ENCODE measurements at places on chromosomes 6 and 20.

GRCh38 chr6:44057238-44057930, 69.9 kb downstream of the MRPL14 start:
- DNase-seq: no peak

DNA sequence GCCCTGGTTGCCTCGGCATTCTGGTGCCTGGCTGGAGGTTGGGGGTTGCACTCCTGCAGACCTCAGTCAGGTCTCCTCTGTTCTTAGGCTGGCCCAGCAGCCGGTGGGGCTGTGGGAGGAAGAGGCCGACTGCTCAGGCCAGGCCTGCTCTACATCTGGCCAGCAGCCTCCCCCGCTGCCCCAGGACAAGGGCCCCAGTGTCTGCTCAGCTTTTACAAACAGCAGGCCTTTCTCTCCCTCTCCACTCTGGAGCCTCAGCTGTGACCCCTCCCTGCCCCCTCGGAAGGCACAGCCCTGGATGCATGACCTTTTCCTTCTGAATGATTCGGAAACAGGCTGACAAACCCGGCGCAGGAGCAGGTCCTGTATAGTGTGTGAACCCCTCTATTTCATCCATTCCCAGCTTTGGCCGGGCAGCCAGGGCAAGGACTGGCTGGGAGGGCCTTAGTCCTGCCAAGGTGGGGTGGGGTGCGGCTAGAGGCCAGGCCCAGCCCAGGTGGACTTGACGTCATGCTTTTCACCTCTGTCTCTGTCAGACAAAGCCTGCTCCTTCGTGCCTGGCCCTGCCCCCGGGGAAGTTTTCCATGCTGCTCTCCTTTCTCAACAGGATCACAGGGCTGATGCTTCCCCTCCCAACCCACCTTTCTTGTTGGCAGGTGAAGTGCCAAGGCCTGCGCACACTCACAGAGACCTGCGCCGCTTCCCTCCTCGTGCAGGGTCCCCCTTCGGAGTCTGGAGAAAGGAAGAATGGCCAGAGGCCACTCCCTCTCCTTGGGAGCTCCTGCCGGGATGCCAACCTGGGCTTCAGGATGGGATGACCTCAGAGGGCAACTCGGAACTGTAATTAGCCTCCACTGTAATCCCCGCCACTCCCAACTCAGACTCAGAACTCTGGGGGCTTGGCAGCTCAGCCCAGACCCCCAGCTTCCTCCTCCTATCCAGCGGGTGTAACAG, 10.1 kb upstream of the ITPR3 start:
- DNase-seq: peak; percentile 96

DNA sequence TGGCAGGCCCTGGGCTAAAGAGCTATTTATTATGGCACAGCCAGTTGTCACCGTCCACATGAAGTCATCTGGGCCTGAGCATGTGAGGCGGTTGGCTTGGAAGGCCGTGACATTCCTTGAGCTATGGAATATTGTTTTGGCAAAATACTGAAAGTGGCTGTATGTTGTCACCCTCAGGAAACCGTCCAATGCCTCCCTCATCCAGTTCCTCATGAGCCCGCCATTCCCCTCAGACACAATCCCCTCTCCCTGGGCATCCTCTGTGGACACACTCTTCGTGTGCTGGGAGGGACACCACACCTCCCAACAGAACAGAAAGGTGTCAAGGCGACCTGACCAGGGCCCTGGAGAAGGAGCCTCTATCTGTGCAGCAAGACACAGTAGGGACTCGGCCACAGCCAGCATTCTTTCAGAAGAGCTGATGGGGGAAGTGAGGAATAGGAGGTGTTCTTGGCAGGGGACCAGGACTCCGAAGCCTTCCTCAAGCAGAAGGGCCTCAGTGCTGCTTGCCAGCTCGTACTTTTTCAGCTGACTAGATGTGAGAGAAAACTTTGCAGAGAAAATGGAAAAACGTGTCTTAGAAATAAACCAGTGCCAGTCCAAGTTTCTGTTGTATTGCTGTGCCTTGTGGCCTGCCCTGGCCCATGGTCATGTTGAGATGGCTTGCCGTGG, 120.5 kb downstream of the SOD2 start:
- DNase-seq: no peak

- no peak for DNase-seq
Measured at GRCh38 chr6:33347816-33348215, 30.3 kb upstream of the ZBTB22 start.

DNA sequence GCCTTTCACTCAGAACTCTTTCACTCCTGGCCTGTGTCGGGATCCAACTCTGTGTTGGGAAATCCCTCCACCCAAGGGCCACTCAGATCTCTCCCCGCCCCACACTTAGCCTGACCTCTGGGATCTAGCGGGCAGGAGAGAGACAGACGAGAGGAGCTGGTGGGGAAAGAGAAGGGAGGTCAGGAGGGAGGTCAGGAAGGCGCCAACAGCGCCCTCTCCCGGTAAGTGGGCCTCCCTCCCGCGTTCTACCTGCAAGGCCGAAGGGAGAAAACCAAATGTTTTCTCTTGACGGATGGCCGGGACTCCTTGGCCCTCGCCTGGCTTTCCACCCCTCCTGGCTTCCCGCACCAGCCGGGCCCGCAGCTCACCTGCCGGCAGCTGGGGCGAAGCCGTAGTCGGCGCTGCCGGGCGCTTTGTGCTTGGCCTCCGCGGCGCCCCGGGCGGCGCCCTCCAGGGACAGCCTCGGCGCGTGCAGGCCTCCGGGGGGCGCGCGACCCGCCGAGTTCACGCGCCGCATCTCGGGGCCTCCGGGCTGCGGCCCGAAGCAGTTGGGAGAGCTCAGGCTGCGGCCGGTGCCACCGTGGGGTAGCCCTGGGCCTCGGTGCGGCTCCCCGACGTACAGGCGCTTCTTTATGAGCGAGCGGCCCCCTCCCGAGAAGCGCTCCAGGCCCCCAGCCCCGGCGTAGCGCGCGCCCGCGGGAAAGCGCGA, 38.2 kb downstream of the C6orf132 start:
- DNase-seq: no peak

DNA sequence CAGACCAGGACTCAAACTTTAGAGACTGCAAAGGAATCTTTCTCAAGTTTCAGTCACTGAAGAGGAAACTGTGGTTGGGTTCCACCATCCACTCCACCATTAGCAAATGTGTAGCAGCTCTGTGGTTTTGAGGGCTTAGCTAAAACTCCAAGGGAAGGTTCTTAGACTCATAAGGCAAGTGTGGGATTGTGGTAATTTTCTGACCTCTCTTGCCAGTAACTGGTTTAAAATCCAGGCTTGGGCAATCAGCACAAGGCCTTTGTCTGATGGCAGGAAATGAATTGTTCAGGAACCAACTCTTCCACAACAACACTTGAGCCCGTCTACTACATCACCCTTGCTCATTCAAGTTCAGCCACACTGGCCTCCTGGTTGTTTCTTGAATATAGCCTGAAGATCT, 68.6 kb upstream of the FBXL4 start:
- DNase-seq: no peak

- DNase-seq: no peak
Measured at GRCh38 chr6:10221178-10221577, 193.7 kb downstream of the TFAP2A start.

DNA sequence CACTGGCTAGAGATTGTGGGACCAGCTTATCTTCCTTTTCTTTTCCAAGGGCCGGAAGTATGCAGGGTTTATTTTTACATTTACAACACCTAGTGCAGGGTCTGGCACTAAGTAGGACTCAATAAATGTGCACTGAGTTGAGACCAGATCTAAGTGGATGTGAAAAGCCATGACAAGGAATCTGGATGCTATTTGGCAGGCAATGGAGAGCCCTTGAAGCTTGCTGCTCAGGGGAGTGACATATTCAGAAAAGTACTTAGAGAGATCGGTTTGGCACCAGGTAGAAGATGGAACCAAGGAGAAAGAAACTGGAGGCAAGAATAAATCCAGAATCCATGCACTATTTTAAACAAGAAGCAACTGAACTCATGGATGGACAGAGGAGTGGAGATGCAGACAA, 815.8 kb downstream of the MAFB start:
- no peak for DNase-seq

DNA sequence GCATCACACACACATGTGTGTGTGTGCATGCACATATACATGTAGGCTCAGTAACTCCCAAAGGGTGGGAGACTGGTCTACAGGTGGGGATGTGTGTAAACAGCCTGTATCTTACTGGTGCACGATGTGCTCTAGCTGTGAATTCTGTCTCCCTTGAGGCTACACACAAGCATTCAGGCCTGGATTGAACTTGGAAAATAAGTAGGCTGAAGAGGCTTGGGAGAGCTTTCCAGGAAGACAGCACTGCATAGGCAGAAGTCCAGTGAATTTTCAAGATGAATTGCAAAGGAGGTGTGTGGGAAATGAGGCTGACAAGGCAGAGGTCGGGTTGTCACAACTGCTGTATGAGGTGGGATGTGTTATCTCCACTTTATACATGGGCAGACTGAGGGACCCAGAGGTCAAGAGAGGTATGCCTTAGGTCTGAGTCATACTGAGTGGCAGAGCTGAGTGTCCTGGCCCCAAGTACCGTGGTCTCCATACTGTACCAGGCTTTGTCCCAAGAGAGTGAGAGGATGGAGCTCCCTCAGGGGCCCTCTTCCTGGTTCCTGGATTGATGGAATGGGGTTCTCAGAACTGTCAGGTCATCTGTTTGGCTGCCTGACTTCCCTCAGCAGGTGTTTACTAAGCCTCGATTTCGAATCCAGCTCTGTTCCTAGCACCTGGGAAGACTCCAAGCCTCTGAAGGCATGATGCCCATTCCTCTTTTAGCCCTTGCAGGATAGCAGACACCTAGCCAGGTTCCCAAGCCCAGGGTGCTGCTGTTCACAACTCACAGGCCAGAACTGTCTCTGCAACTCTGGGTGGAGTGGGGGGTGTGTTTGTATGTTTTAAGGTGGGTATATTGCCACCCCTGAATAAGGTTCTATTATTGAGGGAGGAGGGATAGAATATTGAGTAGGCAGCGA, 14.4 kb downstream of the SNPH start:
- no peak for DNase-seq

DNA sequence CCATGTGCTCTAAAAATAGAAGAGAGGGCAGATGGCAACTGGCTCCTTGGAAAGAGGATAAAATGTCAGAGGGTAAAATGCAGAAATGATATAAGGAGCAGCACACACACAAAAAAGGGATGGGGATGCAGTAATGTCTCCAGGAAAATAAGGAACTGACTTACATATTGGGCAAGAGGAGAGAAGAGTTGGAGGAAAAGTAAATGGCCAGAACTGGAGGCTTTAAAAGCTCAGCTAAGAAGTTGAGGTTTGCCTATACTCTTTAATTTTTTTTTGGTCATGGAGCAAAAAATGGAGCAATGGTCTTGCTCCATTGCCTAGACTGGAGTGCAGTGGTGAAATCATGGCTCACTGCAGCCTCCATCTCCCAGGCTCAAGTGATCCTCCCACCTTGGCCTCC, 93.7 kb downstream of the SULF2 start:
- no peak for DNase-seq

DNA sequence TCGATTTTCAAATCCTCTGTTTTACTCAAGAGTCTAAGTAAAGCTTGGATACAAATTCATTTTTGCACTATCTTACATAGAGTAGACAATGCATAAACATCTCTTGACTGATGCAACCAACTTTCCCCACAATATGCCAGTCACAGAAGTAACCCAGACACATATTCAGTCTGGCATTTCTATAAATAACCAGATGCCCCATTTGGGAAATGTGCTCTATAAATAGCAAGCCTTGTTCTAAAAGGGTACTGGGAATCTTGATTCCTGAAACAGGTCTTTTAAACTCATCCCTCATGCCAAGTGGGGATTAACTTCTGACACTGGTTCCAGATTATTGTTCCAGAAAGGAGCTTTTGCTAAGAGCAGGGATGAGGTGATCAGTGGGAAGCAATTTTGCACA, 411.7 kb downstream of the EPM2A start:
- DNase-seq: no peak

- DNase-seq: no peak
Measured at GRCh38 chr20:15643713-15644112, 929.5 kb downstream of the KIF16B start.

- no peak for DNase-seq
Measured at GRCh38 chr6:151992091-151992490, 184.6 kb downstream of the ESR1 start.

GRCh38 chr6:27297857-27298730, 14.0 kb downstream of the POM121L2 start:
- DNase-seq: no peak

DNA sequence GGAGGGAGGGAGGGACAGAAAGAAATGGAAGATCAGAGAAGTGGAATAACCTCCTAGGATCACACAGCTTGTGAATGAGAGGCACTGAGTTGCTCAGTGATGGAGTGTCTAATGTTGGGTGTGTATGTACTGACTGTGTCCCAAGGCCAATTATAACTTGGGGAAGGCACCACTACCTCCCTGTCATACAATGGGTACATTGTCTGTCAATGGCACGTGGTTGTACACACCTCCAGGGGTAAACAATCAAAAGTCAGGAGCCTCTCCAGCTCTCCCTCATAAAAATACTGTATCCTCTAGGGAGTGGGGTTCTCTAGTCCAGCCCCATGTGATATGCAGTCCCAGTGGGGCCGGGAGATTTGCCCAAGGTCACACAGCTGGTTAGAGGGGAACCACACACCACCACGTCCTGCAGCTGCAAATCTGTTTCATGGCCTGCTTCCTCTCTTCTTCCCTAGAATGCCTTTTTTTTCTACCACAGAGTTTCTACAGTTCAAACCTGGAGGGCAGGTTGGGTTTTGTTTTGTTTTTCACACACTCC, 112.5 kb downstream of the SNX5 start:
- DNase-seq: no peak

DNA sequence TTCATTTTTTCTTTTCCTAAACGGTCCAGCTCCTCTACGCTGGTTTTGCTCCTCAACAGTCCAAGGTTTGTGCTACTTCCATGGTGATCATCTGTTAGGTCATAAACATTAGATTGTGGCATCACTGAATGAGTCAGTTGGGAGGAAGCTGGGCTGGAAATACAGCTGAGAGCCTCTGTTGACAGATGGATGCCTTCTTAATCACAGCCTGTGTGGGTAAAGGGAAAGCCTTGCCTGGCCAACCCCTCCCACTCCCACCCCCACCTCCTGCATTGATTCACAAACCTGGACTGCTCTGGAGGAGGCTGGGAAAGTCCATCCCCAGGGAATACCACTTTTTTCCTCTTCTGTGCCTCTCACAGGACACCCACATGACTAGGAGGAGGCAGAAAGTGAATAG, 180.6 kb upstream of the CCN2 start:
- DNase-seq: no peak

- DNase-seq: no peak
Measured at GRCh38 chr6:15290067-15290680, 44.3 kb downstream of the JARID2 start.

DNA sequence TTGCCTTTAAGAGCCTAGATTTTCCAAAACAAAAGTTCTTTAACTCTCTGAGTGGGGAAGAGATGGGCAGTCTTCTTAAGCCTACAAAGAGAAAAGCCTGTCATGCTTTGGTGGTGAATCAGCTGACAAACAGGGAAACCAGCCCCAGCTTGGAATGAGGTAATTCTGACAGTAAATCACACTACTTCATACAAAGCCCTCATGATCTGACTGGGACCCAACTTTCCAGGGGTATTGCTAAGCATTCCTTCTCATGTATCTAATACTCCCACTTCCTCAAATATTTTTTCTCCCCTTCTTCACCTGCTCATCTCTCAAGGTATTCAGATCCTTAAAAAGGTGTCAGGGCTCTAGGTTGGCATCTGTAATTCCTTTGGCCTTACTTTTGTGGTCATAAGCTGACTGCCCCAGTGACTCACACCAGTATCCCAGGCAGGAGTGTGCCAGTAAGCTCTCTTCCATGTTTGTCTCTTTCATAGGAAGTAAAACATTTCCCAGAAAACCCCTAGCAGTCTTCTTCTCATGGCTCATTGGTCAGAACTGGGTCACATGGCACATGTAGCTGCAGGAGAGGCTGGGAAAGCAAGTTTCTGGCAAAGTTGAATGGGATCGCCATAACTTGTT, 15.0 kb upstream of the TBC1D22B start:
- DNase-seq: no peak
